ENCODE measurements at places on chromosomes 11 and 22.

GRCh38 chr11:75496305-75496752 lies 29.4 kb downstream of the GDPD5 start:
- no peak for DNase-seq

DNA sequence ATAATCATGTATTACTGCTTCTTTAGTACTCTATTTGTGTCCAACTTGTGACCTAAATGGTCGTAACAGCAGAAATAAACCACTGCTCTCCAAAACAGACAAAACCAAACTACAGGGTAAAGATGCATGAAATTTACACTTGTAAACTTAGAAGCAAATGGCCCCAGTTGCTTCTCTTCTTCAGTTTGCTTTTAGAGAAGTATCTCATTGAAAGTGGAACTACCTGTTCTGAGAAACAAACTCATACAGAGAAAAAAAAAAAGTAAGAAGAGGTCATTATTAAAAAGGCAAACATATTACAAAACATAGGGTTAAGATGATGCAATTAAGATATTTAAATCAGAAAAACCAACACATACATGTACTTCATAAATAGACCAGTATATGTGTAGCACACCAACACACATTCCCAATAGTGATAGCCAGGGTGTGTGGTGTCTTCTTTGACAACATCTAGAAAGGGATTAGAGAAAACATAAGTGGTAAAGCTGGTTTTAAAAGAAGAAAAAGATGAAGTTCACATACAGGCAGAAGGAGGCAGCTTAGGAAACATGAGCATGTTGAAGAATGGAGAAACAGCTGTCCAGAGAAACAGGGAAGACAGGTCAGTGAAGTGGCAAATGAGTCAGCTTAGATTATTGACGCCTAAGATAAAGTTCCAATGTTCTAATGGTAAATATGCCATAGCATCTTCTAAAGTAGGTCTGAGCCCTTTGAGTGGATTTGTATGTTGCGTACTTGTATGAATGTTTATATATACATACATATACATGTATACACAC lies 844.7 kb upstream of the CCDC90B start:
- DNase-seq = no peak

- DNase-seq = no peak
These were observed 25.0 kb upstream of the KCNQ1OT1 start for GRCh38 chr11:2724653-2725367.

DNA sequence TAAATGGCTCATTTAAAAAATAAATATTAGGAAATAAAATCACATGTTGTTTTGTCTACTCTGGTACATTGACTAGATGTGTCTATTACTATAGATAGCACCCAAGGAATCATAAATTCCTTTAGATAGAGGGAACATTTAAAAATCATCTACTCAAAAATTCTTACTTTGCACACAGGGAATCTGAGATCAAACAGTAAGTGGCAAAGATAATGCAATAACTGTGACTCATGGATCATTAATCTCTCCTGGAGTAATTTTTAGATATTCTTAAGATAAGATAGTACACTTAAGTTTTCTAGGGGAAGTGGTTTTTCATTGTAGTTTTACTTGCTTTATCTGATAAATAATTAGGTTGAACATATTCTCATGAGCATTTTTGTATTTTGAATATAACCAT lies 468.9 kb downstream of the LUZP2 start:
- DNase-seq = no peak

- DNase-seq = no peak
These were observed 23.0 kb upstream of the ZC3H12C start for GRCh38 chr11:110070176-110070575.

GRCh38 chr11:35651263-35651662 lies 11.3 kb upstream of the TRIM44 start:
- DNase-seq = no peak

DNA sequence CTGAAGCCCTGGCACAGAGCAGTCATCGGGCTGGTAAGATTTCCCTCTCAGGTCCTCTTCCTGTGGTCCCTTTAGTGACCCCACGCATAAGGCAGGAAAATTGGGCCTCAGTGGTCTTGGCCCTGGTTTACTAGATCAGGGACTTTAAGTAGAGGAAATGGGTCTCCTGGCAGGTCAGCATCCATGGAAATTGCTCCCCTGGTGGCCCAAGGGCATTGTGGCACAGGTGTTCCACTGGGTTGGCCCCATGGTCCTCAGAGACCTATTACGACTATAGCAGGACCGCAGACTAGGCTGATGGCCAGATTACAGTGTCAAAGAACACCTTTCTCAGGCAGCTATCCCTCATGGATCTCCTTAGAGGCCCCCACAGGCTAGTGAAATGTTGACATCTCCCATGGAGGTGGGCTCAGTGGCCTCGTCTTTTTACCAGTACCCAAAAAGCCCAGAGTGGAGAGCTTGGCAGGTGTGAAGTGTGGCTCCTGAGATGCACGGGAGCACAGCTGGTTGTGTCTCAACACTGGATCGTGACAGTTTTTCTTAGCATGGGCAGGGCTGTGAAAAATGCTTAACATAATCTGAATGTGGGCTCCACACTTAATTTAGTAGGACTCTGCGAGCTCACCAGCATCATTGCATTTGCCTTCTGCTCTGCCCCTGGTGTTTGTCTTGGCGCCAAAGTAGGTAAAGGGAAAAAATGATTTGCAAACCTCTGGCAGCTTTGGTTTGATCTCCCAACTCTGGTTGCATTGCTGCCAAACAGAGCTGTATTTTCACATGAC lies 74.2 kb downstream of the ZBTB16 start:
- no peak for DNase-seq

DNA sequence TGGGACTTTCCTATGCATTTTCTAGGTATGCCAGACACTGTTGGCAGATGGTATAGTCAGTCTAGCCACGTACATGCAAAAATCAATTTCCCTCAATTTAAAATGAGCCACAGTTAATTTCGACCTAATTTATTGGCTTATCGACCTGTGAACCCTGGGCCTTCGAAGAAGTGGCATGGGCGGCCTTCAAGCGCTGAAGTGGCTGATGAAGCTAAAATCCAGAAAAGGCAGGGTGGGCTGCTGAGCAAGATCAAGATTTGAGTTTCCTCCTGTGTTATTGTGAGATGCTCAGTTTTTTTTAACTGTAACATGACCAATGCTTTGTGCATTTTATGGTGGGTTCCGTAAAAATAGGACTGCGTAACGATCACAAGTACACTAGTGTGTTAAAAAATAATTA lies 5.8 kb upstream of the SORL1-AS1 start:
- DNase-seq = no peak

DNA sequence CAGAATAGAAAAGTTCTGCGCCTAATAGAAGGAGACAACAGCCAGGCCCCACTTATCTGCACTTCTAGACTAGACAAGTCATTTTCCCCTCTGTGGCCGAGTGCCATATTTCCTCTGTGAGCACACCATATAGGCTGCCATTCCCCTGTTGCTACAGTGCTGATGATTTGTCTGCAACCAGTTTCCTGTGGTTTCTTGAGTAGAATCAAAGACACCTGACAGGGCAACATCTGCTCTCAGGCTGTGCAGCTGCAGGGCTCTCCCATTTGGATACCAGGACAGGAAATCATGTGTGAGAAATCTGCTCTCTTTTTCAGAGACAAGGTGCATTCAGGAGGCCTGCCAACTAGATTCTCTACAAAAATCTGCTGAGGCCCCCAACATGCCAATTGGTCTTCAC lies 879.3 kb downstream of the DLG2 start:
- no peak for DNase-seq

DNA sequence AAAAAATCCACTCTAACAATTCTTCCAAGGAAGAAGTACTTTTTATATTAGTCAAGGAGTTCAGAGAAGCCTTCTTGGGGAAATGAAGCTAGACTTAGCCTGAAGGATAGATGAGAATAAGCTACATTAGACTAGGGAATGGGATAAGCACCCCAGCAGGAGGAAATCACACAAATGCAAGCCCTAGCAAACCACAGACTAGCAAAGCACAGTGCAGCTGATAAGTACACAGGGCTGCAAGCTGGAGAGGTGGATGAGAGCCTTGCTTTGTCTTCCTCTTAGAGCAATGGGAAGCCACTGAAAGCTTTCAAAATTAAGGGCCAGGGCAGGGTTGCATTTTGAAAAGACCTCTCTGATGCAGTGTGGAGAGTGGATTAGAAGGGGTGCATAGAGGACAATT lies 946.2 kb downstream of the LRRC4C start:
- no peak for DNase-seq

DNA sequence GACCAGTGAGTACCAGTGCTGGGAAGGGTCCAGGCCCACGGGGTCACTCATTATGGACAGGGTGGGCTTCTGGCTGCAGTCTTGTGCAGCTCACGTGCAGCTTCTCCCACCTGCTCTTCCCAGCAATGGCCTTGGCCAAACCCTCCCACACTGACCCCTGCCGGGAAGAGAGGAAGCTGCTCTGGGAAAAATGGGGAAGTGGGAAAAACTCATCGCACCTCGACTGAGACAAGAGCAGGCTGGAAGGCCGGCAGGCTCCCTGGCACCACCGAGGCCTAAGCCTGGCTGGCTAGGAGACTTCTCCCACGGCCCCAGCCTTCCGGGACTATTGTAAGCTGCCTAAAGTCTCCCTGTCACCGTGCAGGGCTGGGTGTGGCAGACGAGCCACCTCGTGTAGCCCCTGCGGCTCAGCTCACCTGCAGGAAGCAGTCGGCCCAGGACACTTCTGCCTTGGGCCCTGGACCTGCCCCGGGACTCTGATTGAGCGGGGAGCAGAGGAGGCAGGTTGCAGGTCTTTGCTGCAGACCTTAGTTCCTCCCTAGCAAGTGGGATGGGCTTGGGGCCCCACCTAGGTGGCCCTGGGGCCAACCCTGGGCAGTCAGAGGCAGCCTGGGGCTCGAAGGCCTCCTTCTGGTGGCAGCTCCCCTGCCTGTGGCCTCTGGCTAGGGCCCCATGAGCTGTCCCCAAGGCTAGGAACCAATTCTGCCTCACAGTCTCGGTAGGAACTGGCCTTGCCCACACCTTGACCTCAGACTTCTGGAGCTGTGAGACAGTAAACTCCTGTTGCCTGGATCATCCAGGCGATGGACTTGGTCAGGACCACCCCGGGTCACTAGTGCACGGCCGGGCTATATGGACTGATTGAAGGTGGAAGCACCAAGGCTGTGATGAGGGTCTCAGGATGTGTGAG lies 23.1 kb downstream of the MRGPRG start:
- DNase-seq = no peak

DNA sequence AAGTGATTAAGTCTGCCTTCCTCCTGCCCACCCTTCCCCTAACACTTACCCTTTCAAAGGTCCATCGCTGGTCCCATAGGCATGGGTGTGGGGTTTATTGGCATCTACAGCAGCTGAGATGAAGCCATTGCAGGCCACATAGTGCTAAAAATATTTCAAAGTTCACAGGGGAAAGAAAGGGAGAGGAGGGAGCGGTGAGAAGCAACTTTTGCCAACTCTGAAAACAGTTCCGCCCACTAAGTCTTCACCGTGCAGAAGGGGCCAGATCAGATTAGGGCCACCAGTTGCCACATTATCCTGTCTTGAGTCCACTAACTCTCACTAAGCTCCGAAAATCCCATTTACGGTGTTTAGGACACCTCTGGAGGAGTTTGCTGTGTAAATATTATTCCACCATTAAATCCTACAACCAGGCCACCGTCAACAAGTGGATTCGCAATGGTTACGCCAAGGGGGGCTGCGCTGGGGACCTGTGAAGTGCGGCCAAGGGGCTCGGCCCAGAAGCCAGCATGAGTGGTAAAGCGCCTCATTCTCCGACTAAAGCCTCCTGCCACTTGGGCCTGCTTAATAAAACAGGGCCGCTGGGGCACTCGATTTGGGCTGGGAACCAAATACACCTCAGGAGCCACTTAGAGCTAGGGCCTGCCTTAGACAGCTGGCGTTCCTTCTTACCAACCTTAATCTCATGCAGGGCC lies 534.9 kb downstream of the MIAT start:
- DNase-seq = no peak
